ENCODE measurements at places on chromosomes 16 and 17.

GRCh38 chr17:3935140-3935542, 18.9 kb upstream of the P2RX1 start:
- DNase-seq: peak; percentile 29

- no peak for DNase-seq
Observed at GRCh38 chr16:54158986-54159385, 127.6 kb downstream of the IRX3 start.

- no peak for DNase-seq
Observed at GRCh38 chr17:20926532-20926931, 116.3 kb downstream of the USP22 start.

DNA sequence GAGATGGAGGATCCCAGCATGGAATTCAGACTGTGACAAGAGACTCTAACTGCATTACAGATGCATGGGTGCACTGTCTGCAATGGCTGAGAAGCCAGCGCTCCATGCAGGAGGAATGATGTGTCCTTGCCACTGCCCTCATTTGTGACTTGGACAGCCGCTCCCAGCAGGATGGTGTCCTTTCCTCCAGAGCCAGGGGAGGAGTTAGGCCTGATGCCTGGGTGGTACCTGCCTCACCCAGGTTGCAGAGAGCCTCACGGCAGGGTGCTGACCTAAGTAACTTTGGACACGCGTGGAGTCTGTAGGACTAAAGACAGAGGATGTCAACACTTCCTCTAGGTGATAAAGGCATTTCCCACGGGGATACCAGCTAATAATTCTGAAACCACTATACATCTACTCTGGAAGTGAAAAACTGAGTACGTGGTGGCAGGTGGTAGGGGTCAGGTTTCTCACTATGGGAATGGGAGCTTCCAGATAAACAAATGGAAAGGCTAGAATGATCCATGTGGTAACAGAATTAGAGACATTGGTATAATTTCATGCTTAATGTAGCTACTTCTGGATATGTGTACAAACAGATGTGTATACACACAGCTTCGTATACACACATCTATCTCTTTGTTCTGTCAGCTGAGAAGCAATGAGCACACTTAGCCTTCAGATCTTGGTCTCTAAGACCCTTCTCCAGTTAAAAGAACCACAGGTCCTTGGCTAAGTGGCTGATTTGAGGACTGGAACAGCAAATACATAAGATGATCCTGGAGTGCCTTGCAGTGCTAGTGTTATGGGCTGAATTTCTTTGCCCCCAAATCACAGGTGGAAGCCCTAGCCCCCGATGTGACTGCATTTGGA, 13.7 kb upstream of the CSNK1D start:
- peak; percentile 15 for DNase-seq

- no peak for DNase-seq
Observed at GRCh38 chr16:84508502-84508901, 4.0 kb upstream of the MEAK7 start.

DNA sequence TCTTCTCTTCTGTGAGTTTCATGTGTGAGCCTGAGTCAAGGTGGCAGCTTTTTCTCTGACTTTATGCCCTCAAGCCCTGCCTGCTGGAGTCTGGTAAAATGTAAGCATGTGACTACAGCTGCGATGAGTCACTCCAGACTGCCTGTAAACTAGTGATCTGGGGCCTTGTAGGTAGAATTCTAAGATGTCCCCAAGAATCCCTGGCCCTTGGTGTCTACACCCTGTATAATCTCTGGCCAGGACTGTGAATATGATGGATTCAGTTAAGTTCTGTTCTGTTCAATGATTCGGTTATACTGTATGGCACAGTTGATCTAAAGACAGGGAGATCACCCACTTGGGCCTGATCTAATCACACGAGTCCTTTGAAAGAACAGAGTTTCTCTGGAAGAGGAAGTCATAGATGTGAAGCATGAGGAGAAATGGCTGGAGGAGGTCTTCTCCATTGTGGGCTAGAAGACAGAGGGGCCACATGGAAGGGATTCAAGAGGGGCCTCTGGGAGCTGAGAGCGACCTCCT, 29.8 kb downstream of the PRSS54 start:
- peak; percentile 89 for DNase-seq

GRCh38 chr16:47375423-47375822, 85.4 kb downstream of the ITFG1 start:
- no peak for DNase-seq

DNA sequence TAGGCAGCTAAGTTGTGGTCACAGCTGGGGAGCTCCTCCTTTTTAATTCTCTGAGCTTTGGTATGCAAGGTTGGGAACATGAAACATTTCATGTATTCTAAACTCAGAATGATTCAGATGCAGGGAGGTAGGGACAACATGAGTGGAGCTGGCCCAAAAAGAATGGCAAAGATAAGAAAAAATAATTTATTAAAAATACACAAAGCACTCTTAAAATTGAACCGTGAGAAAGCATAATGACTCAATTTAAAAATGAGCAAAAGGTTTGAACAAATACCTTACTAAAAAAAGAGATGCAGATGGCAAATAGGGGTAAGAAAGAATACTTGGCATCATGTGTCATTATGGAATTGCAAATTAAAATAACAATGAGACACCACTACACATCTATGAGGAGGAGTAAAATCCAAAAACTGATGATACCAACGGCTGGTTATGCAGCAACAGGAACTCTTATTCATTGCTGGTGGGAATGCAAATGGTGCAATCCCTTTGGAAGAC, 175.6 kb upstream of the IRX3 start:
- no peak for DNase-seq

GRCh38 chr17:4548061-4548461, 7.1 kb downstream of the MYBBP1A start:
- DNase-seq: no peak

- no peak for DNase-seq
Observed at GRCh38 chr17:29112771-29113295, 67.4 kb downstream of the MYO18A start.

- no peak for DNase-seq
Observed at GRCh38 chr16:4081521-4082021, 34.7 kb downstream of the ADCY9 start.

- DNase-seq: no peak
Observed at GRCh38 chr17:65895969-65896368, 296.0 kb downstream of the CEP112 start.

DNA sequence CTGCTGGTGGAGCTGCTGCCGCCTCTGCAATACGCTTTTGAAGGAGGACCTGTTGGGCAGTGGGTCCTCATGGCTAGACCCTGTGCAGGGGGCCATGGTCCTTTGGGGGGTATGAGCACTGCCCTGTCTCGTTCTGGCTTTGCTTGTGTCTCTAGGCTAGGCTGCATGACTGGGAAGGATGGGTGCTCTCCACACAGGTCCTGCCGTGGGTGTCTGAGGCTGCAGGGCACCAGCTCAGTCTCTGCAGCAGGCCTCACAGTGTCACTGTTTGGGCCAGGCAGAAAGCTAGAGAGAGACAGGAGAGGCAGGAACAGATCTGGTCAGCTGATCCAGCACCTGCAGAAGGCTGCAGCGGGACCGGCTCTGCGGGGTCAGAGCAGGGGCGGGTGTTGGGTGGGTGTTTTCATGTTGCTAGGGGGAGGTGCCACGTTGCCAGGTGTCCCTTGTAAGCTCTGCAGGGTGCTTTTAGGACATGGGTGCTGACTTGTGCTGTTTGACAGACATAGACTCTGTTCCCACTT, 111.4 kb downstream of the SNX29 start:
- DNase-seq: no peak

DNA sequence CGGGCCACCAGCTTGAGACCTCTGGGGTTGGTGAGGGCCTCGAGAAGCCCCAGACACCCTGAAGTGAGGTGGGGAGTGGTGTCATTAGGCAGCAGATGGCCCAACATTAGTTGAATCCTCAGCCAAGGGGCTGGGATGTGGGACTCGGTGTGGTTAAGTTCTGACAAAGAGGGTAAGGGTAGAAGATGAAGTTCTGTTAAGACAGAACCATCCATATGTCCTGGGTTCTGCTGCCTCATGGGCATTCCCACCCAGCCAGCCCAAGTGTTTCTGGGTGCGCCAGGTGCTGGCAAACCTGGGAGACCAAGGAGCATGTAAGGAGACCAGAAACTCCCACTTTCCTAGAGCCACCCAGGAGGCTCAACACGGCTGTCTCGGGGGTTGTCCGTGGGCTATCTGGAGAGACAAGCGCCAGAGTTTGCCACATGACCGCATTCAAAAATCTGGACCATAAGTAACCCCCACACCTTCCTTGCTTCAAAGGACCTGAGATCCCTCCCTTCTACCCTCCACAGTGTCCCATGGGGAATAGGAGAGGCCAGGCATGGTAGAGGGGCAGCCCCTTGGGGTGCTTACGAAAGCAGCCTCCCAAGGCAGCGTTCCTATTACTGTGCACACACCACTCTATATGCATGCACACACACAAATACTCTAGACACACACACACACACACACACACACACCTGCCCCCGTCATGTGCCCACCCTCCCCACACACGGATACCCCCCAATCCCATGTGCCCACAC, 128.7 kb downstream of the C16orf78 start:
- no peak for DNase-seq

Measured in OCI-M1 (cell line).